Nephron progenitor cell (in vitro differentiated cells): ENCODE measurements at places on chromosomes 1 and 21.

- DNase-seq = no peak
Measured at GRCh38 chr1:10839188-10839770, 42.8 kb upstream of the CASZ1 start.

DNA sequence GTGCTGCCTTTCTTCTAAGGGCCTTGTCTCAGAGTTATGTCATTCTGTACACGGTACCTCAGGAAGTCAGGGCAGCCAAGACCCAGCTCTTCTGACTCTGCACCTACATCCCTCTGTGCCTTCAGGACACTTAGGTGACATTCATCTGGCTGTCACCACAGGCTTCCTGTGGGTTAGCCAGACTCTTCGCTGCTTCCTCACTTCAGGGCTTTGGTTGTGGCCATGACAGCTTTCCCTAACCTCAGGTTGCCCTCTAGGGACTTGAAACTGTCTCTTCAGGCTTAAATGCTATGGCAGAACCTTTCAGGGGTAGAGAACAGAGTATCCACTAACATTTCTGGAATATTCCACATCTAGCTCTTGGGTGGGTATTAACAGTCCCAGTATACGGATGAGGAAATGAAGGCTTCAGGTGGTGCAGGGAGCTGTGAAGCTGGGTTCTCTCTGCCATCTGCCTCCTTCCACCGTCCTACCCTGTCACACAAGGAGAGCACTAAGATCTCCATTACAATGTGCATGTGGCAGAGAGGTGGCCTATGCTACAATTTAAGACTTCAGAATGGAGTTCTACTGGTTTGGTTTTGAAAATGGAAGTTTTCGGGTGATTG is 9.9 kb downstream of the TSSK3 start:
- DNase-seq = no peak

DNA sequence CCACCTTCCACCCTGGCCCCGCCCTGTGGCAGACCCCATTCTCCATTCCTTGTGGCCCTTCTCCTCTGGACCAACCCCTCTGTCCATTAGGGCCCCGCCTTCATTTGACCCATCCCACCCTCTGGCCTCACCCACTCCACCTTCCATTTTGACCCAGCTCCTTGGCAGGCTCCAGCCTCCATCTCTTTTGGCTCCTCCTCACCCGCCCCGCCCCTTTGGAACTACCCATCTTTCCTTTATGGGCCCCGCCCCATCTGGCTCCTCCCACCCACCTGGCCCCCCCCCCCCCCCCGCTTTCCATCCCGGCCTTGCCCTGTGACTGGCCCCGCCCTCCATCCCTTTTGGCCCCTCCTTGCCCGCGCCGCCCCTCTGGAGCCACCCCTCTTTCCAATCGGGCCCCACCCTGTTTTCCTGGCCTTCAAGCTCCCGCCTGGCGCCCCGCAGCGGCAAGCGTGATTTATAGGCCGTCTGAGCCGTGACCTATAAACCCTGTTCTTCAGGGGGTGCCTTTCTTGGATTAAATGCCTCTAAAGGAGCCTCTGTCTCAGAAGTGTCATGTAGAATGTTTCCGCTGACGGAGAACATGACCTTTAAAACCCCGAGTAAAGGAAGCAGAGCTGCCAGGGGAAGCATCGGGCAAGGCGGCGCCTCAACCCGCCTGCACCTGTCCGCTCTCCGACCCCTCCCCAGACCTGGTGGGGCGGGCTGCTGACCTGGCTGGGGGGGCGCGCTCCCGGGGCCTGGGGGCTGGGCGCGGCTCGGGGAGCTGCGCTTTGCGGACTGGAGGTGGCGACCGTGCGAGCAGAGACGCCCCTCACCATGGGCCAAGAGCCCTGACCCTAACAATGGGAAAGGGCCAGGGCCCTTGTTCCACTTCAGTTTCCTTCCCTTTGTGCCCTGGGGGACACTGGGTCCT is 178.0 kb downstream of the CAMTA1 start:
- DNase-seq = peak; percentile 96

DNA sequence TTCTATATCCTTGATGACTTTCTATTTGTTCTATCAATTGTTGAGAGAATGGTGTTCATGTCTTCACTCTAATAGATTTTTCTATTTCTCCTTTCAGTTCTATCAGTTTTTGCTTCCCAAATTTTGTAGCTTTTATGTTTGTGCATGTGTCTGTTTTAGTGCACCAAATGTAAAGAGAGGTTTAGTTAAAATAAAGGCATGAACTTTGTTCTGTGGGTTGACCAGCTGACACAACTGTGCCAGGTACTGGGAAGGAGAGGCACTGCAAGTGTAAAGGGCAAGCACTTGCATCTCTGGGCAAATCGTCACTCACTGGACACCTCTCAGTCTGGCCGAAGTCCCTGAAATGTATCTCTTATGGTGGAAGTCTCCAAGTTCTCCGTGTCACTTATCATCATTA is 38.6 kb upstream of the ABCD3 start:
- no peak for DNase-seq

DNA sequence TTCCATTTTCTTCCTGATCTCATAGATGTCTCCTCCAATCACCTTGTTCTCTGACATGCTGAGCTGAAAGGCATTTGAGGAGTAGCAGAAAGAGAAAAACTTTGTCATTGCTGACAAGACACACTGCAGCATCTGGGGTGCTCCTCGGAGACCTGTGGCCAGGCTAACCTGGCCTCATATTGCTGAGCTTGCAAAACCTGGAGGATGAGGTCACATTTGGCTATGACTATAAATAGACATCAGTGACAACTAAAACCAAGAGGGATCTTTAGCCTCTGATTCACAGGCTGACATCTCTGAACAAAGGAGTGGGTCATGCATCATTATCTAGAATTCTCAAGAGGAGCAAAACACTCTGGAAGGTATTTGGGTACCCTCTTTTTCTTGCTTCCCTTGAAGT is 83.7 kb downstream of the PROX1 start:
- no peak for DNase-seq

- DNase-seq = no peak
Measured at GRCh38 chr1:84834419-84835064, 58.5 kb downstream of the LPAR3 start.

DNA sequence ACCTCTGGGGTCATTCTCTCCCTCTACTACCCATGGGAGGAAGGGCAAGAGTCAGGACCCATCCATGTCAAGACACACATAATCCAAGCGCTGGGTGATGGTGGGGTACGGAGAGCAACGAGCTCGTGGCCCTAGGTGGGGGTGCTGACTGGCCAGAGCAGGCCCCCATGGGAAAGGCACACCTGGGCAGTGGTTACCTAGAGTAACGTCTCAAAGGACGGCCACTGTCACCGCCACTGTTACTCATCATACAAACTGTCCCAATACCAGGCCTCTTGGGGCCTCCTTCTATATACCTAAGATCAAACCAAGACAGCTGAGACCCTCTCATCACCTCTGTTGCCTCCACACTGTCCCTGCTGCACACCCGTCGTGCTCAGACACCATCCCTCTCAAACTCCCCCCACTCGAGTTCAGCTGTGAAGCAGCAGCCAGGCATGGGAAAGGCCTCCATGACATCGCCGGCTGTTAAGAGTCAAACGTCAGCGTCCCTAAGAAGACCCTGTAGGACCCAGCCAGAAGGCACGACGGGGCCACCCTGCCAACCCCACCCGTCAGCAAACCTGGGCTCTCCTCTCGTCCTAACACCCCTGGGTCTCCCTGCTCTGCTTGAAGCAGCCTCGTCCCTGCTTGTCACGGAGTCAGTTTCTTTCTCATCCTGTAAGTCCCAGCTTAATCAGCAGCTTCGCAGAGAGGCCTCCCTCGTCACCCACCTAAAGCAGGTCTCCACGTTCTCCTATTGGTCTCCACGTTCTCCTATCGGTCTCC is 15.3 kb downstream of the NPHP4 start:
- DNase-seq = no peak

- DNase-seq = no peak
Measured at GRCh38 chr1:53266038-53266437, 27.7 kb upstream of the MAGOH start.

DNA sequence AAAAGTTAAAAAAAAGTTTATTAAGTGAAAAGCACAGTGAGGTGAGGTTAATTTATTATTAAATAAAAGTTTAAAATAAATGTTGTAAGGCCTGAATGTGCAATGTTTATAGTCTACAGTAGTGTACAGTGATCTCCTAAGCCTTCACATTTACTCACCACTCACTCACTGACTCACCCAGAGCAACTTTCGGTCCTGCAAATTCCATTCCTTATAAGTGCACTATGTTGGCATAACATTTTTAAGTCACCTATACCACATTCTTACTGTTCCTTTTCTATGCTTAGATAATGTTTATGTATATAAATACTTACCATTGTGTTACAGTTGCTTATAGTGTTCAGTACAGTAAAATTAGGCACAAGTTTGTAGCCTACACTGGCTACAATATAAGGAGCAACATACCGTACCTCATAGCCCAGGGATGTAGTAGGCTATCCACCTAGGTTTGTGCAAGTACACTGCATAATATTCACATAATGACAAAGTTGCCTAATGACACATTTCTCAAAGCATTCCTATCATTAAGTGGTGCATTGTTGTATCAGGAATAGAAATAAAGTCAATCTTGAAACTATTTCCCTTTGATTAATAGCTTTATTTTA is 426.5 kb upstream of the BRINP3 start:
- DNase-seq = no peak

- no peak for DNase-seq
Measured at GRCh38 chr1:15507278-15507677, 16.7 kb downstream of the CASP9 start.

GRCh38 chr1:87863317-87863716 is 534.6 kb downstream of the LMO4 start:
- no peak for DNase-seq

GRCh38 chr1:99682291-99682751 is 36.4 kb downstream of the PALMD start:
- DNase-seq = no peak

DNA sequence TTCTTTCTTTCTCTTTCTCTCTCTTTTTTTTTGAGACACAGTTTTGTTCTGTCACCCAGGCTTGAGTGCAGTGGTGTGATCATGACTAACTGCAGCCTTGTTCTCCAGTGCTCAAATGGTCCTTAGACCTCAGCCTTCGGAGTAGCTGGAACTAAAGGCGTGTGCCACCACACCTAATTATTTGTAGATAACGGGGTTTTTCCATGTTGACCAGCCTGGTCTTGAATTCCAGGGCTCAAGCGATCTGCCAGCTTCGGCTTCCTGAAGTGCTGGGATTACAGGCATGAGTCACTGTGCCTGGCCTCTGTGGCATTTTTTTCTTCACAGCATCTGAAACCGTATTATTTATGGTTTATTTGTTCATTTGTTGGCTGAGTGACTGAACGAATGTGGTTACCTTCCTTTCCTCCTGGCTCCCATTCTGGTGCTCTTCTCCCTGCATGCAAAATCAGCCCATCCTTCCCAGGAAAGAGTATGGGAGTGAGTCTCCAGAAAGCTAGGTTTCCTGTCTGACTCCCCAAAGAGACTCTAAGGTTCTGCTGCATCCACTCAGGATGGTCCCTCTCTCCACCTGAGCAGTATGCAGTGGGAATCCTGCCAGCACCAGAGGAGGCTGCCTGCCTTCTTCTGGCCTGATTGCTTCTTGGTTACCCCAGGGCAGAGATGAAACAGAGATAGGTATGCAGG is 155.0 kb upstream of the BEND5 start:
- no peak for DNase-seq

DNA sequence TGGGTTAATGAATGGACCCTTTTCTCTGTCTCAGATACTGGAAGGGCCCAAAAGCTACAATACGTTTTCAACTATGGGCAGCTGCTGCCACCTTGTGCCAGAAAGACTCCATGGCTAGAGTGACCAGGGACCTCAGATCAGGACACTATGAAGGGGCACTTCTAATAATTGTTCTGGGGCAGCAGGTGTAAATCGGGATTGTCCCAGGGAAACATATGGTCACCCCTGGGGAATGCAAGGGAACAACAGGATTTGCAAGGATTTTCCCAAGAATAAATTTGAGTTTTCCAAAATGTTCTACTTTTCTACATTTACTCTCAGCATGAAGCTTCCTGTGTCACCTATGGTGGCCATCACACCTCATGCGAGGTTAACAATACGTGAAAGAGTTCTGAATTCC is 12.0 kb upstream of the FCAMR start:
- peak; percentile 63 for DNase-seq

GRCh38 chr1:82160036-82160435 is 359.3 kb downstream of the ADGRL2 start:
- no peak for DNase-seq

GRCh38 chr1:236800002-236800620 is 5.0 kb downstream of the MTR start:
- no peak for DNase-seq

- no peak for DNase-seq
Measured at GRCh38 chr1:178536844-178537371, 24.0 kb downstream of the TEX35 start.

GRCh38 chr1:241396747-241397681 is 40.0 kb upstream of the RGS7 start:
- no peak for DNase-seq

GRCh38 chr1:167631936-167632614 is 2.0 kb downstream of the RCSD1 start:
- DNase-seq = no peak

- no peak for DNase-seq
Measured at GRCh38 chr1:36269408-36269838, 36.7 kb upstream of the SH3D21 start.

DNA sequence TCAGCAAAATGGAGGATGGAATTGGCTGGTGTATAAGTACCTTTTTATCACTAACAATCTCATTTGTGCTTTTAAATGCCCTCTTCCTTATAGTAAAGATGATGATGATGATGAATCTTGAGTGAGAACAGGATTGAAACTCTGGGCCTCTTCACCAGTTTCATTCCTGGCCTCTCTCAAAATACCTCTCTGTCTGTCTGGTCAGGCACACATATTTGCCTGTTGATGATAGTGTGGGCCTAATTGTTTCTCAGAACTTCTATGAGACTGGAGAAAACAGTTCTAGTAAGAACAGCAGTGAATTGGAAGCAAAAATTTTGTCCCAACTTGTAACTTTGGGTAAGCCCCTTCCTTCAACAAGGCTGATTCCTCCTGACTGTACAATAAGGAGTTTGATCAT is 94.4 kb upstream of the RGS4 start:
- DNase-seq = no peak

DNA sequence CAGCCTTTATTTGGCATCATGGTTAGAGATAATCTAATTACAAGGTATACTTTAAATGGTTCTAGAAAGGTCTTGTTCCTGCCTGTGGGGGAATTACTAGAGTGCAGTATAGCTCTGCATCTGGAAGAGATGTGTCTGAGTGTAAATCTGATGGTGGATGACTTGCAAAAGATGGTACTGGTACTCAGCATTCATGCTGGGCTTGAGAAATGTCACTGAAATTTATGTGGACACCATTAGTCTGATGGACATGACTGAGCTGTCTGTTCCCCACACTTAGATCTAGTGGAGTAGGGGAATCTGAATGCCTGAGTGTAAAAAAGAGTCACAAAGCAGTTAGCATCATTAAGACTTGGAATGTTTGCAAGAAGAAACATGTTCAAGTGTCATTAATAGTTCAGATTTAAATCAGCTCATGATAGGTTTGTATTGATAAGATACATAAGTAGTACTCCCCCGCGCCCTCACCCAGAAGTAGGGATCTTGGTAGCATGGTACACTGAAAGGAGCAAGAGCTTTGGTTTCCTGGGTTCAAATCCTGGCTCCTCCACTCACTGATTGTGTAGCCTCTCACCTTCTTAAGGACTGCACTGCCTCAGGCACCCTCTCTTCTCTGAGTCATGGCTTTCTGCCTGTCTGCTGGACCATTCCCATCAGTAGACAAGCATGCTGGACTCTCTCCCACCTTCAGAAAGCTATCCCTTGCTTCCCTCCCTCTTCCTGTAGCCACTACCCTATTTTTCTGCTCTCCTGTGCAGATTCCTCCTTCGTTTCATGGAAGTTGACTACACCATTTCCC is 292.9 kb downstream of the NFIA start:
- DNase-seq = no peak

- DNase-seq = no peak
Measured at GRCh38 chr1:156004843-156005584, 15.7 kb downstream of the SSR2 start.
